ENCODE measurements at places on chromosomes 6 and 20.

GRCh38 chr20:59603176-59603575, 1.2 kb upstream of the PHACTR3 start:
- DNase-seq = no peak

GRCh38 chr6:7649037-7649810, 59.2 kb downstream of the SNRNP48 start:
- DNase-seq = no peak

DNA sequence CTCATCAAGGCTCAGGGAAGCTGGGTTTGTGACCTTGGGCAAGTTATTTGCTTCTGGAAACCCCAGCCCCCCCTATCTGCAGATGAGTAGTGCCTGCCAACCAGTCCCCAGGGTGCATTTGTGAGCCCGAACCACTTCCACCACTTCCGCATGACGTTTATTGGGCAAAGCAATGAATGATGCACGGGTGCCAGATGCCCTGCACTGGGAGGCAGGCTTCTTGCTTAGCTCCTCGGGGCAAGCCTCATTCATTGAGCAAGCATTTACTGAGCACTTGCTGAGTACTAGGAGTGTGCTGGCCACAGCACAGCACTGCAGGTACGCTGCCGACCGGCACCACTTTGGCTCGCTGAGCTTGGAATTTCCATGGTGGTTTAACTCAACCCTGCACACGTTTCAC, 60.2 kb downstream of the GNAS-AS1 start:
- DNase-seq = no peak

GRCh38 chr20:36181934-36182603, 27.5 kb downstream of the EPB41L1 start:
- DNase-seq = no peak

DNA sequence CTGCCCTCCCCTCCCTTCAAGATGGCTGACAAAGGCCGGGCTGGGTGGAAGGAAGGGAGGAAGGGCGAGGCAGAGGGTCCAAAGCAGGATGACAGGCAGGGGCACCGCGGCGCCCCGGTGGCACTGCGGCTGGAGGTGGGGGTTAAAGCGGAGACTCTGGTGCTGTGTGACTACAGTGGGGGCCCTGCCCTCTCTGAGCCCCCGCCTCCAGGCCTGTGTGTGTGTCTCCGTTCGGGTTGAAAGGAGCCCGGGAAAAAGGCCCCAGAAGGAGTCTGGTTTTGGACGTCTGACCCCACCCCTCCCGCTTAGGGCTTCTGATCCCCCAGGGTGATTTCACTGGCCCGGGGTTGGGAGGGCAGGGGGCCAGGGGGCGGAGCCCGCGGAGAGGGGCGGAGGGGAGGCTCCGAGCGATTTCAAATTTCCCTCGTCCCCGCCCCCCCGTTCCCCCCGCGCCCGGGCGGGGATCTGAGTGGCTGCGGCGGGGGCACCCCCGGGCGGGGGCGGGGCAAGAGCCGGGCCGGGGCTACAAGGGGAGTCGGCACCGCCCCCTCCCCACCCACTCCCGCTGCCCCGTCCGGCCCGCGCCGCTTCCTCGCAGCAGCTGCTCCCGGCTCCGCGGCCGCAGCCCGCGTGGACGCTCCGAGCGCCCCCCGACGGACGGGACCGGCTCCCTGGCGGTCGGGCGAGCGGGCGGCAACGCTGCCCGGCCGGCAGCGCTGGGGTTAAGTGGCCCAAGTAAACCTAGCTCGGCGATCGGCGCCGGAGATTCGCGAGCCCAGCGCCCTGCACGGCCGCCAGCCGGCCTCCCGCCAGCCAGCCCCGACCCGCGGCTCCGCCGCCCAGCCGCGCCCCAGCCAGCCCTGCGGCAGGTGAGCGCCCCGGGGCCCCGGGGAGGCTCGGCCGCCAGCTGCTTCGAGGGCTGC, at the start of gene DNMT3B:
Gene DNMT3B, plus strand, starts transcription at position 555 of the 923 bp plus-strand sequence. CDS start 17,939 bp downstream, outside the sequence.
- peak; percentile 56 for DNase-seq

DNA sequence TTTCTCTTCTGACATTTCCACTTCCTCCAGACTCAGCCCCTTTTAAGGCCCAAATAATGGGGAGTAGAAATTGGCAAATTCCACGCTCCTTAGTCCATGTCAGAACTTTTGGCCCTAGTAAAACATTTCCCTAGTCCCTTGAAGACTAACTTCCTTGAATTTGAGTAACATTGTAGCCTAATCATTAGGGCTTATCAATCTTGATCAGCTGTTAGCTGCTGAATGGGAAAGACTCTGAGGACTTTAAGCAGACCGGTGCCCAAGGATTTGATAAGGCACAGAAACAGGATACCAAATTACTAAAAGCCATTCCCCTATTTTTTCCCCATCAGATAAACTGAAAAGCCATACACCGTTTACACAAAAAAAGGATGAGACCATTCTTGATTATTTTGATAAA, 37.0 kb upstream of the ECI2 start:
- no peak for DNase-seq

DNA sequence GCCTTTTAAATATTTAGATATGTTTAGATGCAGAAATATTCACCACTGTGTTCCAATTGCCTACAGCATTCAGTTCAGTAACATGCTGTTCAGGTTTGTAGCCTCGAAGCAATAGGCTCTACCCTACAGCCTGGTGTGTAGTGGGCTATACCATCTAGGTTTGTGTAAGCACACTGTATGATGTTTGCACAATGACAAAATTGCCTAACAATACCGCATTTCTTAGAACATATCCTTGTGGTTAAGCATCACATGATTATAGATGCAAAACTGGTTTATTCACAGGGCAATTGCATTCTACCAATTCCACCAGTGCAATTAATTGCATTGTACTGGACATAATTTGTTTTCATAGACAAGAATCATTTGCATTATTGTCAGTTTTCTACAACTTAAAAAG, 7.9 kb upstream of the SLC22A16 start:
- no peak for DNase-seq

DNA sequence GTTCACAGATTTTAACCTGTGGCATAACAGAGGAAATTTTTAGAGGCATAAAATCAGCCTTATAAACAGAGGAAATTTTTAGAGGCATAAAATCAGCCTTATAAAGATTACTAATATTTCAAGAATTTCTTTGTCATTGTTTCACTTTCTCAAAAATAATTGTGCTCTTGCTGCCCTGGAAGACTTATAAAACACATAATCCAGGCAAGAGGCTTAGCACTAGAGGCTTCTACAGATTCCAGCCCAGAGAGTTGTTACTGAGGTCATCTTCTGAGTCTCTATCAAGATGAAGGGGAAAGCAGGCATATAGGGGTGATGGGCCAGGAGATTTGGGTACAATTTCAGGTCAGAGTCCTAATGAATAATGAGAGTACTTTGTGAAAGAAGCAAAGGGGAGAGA, 85.7 kb downstream of the RFPL4B start:
- no peak for DNase-seq

DNA sequence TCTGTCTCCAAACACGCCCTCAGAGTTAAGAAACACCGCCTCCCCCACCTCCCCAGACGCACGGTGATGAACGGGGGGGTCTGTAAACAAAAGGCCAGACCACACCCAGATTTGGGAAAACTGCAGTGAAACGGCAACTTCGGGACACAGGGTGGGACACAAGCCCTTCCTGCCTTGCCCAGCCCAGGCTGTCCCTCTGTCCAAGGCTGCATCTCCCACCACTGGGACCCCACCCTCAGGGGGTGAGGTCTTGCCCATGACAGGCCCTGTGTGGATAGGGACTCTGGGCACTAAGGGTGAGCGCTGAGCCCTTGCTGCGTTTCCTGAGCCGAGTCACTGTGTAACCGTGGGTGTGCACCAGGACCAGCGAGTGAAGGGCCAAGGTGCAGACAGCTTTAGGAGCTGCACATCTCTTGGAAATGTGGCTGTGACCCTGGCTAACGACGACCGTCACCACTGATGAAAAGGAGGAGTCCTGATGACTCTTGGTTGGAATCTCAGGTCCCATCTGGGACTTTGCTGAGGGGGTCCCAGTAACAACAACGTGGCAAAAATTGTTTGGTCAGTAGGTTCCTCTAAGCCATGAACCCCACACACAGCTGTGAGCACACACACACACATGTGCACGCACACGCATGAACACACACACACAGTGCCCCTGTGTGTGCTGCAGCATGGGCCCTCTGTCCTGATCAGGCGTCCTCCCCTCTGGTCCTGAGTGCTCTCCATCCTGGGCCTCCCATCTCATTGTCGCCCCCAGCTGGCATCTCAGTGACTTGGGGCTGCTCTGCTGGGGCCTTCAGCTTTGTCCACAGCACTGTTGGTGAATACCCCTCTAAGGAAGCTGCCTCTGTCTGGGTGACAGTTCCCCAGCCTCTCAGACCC, 100.6 kb downstream of the RAMACL start:
- no peak for DNase-seq

- no peak for DNase-seq
These were observed 16.2 kb upstream of the RSPO3 start for GRCh38 chr6:127102299-127102698.

DNA sequence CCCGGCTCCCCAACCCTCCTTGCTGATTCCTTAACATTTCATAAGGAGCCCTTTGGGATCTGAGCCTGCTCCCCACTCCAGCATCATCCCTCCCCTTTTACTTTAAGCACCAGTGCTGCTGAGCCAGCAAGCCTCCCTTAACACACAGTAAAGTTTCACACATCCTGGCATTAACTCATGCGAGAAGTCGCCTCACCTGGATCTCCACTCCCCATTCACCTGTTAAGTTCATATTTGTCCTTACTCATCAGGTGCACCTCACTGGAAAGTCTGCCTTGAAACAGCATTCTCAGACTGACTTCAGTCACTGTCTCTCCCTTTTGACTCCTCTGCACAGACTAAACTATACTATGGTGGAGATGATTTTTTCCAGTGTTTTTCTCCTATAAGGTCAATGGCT, 47.8 kb upstream of the MAP7 start:
- DNase-seq = no peak

GRCh38 chr6:143328876-143329275, 121.6 kb downstream of the ADAT2 start:
- no peak for DNase-seq

DNA sequence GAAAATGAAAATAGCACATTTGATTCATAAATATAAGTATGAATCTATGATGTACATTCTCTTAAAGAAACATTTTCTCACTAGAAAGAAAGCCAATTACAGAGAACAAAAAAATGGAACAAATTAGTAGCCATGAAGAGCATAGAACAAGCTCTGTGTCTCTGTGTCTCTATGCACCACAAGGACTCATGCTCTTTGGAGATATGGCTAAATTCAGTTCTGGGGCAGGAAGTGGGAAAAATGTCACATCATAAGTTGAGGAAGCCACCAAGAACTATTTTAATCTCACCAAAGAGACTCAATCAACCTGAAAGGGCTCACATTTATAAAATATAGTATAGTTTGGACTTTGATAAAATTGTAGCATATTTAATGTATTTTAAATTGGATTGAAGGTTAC, 1259.8 kb upstream of the GJE1 start:
- no peak for DNase-seq

GRCh38 chr6:56914798-56915658, 39.9 kb upstream of the BEND6 start:
- DNase-seq = no peak

DNA sequence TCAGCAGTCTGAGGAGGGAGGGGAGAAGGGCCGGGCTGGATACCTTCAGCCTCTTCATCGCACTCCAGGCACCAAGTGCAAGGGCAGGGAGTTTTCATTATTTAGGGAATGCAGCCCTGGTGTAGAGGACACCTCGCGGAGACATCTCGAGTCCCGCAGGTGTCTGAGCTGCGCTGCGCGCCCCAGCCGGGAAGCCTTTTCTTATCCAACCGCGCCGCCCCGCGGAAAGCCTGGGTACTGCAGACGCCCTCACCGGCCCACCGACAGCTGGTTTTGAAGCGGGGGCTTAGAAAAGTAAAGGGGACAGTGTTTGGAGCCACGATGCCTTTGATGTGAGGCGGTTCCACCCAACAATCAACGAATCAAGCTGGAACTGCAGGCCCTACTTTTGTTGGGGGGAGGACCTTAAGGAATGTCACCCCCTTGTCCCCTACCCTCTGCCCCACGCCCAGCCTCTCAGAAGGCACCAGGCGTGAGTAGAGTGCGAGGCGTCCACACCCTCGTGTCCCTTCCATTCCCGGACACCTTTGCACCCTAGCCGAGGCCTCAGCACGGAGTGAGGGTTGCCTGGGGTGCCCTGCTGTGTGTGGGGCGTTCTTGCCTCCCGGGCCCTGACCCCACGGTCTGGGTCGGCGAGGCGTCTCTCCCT, 8.6 kb downstream of the NKX2-2 start:
- DNase-seq = peak; percentile 86

All from stimulated activated CD4-positive, alpha-beta T cell treated with anti-CD3 and anti-CD28 coated beads, Interleukin-1b, Interleukin-23, amount 100 ng/mL, for 4 hours (primary cell).